ENCODE measurements at places on chromosomes 11 and 22.

DNA sequence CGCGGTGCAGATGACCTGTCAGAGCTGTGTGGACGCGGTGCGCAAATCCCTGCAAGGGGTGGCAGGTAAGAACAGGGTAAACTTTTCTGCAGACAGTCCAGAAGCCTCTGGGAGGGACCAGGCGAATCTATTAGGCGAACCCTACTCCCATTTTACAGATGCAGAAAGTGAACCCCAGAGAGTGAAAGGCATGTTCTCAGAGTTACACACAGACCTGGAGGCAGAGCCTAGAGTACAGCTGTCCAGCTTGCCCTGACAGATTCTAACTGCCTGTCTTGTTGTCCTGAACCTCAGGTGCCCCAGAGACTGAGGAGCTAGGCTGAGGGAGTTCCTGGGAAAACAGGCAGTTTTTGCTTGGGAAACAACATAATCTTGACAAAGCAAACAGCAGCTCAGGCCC is 665 bp downstream of the CCS start:
- no peak for DNase-seq

GRCh38 chr22:46027211-46028105 is 50.5 kb upstream of the WNT7B start:
- no peak for DNase-seq

- no peak for DNase-seq
Observed at GRCh38 chr22:36935313-36935610, 21.8 kb downstream of the CSF2RB start.

- DNase-seq = no peak
Observed at GRCh38 chr22:23882370-23882769, 11.8 kb upstream of the MIF start.

- DNase-seq = no peak
Observed at GRCh38 chr11:87201376-87201775, 163.6 kb downstream of the TMEM135 start.
